ENCODE measurements at places on chromosomes 3 and 15.

- peak; percentile 68 for DNase-seq
These were observed 52.3 kb upstream of the CGNL1 start for GRCh38 chr15:57323806-57324589.

DNA sequence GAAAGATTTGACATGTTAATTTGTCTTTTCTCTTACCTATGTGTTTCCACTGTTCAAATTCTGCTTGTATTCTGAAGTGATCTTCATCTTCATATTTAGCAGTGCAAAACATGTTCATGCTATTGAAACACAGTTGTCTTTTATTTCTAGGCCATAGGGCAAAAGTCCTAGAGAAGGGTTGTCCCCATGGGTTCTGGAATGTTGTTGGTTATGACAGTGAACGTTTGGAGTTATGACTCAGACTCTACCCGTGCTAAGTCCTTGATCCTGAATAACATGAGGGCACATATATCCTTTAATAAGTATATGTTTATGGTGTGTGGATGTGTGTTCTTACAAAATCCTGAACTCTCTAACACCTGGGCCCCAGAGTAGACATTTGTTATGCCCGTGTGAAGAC, 23.0 kb upstream of the ARPP21 start:
- no peak for DNase-seq

DNA sequence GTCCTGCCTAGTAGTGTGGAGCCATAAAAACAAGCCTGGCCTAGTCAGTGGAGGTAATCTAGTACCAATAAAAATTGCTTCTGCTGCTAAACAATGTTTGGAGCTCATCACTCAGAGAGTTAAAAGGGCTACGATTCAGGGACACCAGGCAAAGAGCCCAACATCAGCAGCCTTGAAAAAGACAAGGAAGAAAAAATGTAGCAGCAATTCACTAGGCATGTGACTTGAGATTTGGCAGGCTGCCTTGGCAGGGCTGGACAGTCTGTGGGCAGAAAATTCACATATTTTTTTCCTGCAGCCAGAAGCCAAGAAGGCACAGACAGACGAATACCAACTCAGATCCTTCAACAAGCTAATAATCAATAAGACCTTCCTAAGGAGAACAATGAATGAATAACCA, 47.2 kb downstream of the IGSF11 start:
- DNase-seq = no peak

DNA sequence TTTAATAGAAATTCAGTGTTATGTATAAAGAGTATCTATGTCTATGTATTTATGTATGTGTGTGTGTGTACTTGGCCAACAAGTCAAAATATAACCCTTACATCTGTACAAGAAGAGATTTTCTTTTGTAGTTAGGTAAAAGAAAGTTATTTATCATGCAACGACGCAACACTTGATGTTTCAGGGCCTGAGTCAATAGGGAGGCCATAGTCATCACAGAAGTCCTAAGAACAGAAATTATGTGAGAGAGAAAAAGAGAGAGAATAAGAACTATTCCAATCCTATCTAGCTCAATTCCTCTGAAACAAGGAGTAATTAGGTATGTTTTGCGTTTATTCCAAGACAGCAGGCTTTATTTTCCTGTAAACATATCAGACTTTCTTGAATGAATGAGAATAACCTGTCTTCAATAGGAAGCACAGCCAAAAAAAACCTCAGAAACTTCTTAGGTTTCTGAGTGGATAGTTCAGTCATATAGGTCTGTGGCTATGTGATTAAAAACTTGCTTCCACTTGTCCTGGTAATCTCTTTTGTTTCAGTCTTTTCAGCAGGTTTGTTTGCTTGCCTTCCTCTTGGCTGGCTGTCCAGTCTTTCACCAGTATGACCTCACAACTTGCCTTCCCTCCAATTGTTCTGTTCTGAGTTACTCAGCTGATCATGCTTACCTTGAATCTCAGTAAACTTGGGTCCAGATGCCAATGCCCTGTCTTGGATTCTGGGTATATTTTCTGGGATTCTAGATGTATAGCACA, 382.4 kb upstream of the GBE1 start:
- peak; percentile 95 for DNase-seq

- no peak for DNase-seq
These were observed 26.7 kb downstream of the TBC1D2B start for GRCh38 chr15:78050826-78051225.

DNA sequence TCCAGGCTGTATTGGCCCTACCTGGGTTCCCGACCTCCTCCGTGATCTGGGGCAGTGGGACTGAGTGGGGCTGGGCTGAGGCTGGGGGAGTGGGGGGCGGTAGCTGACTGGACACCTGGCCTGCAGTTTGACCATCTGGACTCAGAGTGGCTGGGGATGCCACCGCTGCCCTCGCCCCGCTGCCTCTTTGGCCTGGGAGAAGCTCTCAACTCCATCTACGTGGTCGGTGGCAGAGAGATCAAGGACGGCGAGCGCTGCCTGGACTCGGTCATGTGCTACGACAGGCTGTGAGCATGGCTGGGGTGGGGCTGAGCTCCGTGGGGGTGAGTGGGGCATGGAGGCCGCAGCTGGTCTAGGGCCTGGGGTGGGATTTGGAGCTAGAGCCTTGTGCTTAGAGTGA, 2.7 kb downstream of the KLHL40 start:
- DNase-seq = no peak

DNA sequence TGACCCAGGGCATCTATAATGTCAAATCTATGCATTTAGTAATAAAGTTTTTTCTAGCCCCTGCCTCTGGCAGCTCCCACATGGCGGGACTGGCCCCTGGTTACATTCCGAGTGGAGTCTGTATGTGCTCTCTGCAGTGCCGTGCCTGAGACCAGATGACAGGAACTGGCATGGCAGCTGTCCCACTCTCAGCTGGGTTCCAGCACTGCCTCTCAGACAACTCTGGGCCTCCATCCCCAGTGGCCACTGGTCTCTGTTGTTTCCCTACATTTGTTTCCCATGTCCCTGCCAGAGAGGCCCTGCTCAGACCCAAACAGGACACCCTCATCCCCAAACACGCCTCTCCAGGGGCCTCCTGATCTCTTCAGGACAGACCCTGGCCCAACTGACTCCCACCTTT, 109.3 kb downstream of the OCA2 start:
- DNase-seq = no peak

DNA sequence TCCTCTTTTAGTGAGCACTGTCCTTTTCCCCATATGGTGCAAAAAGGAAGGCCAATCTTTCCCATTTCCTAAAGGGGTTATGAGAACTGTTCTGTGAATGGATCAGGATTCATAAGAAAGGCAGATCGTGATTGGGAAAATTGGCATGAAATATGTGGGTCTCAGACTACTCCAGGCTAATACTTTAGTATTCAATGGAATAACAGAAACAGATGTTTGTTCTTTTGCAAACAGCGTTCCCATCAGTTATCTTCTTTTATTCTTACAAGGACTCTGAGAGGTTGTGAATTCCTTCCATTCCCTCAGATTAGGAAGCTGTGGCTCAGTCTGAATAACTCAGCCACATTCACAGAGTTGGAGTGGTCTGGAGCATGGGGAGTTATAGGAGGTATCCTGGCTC, 51.3 kb upstream of the MTMR10 start:
- DNase-seq = no peak

GRCh38 chr15:40239693-40240618, 1.1 kb downstream of the PAK6 start:
- peak; percentile 77 for DNase-seq

- peak; percentile 59 for DNase-seq
These were observed 141.0 kb upstream of the MYRIP start for GRCh38 chr3:39668420-39668819.

DNA sequence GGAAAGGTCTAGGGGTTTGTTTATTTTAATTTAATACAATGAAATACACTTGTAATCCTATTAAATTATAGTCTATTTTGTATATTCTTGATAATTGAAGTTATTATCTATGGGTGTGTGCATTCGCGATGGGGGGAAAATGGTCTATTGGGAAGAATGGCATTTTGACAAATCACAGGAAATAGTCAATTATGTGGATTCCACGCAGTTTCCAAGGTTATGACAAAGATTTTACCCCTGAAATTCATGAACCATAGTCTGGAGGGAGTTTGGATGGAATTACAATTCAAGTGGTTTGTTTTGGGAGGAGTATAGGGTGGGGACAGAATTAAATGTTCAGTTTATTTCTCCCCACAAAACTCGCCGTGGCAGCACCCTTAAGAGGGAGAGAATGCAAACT, 66.5 kb downstream of the RBMS3 start:
- DNase-seq = no peak

DNA sequence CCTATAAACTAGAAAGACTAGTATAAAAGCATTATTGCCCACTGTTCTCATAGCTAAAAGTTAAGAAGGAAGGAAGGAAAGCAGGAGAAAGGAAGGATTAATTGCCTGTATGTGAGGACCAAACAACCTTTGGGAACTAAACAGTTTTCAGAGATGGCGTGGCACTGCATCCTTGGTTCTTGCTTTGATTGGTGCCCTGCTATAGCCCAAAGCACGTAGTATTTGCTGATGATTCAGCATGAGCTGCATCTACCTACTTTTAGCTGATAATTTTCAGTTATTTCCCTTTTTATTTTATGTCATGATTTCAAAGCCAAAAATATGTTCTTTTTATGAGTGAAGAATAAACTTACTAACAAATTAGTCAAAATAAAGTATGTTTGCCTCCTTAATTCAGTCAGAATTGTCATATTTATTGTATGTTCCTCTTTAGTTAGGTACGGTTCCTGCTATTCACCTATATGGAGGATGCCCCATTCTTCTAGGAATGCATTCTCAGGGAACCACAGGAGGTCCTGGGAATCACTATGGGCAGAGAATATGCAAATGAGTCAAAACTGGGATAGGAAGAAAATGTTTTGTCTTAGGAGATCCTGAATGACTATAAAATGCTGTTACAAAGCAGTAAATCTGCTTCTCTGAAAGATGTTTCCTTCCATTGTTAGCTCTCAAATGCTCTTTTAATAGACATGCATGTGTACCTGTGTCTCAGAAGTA, 65.4 kb upstream of the THSD4 start:
- peak; percentile 56 for DNase-seq

DNA sequence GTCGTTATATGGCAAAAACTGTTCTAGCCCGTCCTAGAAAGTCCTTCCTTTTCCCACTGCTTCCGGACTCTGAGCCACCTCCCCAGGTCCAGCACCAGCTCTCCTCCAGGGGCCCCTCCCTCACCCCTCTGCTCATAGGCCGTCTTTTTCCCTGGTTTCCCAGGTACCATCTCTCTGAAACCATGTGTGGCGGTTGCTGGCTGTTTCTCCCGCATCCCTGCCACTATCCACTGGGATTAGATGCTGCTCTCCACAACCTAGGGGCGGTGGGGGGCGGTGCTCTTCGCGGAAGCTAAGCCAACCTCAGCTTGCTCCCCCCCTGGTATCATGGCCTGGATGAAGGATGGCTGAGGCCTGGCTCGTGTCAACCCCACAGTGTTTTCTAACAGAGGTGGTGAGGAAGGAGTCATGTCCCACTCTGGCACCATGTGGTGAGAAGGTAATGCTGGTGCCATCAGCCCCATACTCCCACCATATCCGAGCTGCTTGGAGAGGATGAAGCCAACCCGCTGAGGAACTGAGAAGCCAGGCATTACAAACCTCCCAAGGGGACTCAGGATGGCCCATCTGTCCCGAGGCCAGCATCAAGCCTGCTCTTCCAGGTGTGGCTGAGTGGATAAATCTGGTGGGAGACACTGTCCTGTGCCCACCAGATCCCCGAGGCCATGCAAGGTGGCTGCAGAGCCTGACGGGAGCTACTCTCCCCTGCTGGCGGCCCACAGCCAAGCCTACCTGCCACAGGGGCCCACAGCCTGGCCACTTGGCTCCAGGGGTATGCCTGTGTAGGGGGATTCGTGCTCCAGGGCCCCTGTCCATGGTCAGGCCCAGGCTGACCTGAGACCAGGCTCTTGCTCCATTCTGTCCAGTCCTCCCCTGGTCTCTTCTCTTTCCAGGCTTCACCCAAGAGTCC, 27.9 kb upstream of the SLC41A3 start:
- no peak for DNase-seq

GRCh38 chr3:108387063-108387462, 90.7 kb downstream of the HHLA2 start:
- no peak for DNase-seq

GRCh38 chr15:75669191-75669878, 21.6 kb downstream of the SNX33 start:
- peak; percentile 99 for DNase-seq
